CD4-positive, alpha-beta memory T cell (primary cell): ENCODE measurements at places on chromosomes 4 and X.

GRCh38 chr4:14087459-14087858, 459.9 kb upstream of the BOD1L1 start:
- no peak for DNase-seq

GRCh38 chr4:119037709-119038108, 97.9 kb upstream of the MYOZ2 start:
- DNase-seq: no peak

- no peak for DNase-seq
Observed at GRCh38 chr4:12723849-12724447, 760.2 kb downstream of the RAB28 start.

GRCh38 chr4:101184668-101185067, 162.7 kb downstream of the PPP3CA start:
- no peak for DNase-seq

DNA sequence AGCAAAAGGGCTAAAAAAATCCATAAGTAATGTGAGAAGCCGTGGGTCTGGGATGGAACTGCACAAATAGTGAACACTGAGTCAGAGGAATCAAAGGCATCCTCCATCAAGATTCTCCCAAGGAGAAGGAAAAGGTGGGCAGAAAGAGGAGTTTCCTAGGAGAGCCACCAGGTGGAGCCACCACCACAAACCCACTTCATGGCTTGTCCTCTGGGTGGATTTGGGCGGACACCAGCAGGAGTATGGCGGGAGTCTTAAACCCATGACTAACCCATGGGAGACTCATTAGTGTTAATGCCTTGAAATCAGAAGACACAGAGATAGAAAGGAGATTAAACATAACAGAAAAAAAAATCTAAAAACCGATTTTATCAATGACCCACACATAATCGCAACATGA, 147.7 kb downstream of the SH3KBP1 start:
- peak; percentile 39 for DNase-seq

GRCh38 chrX:9356846-9357245, 108.0 kb upstream of the TBL1X start:
- no peak for DNase-seq

GRCh38 chr4:151340751-151341385, 15.5 kb upstream of the SH3D19 start:
- DNase-seq: no peak

- DNase-seq: no peak
Observed at GRCh38 chr4:8725071-8725841, 132.7 kb downstream of the CPZ start.

DNA sequence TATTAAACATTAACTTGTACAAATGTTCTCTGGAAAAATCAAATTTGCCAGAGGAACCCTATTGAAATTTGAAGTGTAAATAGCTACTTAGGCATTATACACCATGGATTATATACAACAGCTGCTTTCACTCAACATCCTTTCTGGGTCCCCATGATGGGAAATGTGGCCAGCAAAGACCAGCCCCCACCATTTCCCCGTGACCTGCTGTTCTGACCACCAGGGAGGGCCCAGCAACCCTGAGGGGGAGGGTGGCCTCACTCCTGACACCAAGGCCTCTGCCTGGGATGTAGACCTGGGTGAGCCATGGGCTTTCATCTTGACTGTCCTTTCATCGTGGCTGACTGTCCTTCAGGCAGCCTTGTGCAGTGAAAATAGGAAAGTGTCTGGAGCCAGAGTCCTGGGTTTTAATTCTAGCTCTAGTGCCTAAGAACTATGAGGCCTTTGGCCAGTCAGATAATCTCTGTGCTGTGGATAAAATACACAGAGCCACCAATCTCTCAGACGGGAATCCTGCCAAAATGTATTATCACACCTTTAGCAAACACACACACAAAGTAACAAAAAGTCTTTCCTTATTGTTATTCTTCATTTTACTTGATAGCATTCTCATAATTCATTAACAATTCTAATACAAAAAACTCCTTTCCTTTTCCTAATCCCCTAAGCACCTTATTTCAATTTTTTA, 45.1 kb downstream of the NR3C2 start:
- no peak for DNase-seq

DNA sequence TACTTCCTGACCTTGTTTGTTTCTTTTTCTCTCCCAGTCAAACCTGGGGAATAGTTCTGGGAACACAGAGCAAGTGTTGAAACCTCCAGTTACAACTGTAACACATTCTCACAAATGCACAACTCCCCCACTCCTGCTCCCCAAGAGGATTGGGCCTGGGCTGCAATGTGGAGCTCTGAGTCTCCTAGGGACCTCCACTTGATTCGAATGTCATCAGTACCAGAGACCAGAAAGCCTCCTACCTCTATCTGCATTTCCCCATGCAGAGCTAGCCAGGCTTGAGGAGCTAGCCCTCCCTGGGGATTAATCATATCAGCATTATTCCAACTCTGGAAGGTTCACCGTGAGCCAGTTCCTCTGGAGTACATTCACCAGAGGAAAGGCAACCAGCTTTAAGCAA, 41.7 kb upstream of the CITED1 start:
- no peak for DNase-seq

GRCh38 chr4:184958923-184959210, 59.4 kb upstream of the HELT start:
- no peak for DNase-seq

DNA sequence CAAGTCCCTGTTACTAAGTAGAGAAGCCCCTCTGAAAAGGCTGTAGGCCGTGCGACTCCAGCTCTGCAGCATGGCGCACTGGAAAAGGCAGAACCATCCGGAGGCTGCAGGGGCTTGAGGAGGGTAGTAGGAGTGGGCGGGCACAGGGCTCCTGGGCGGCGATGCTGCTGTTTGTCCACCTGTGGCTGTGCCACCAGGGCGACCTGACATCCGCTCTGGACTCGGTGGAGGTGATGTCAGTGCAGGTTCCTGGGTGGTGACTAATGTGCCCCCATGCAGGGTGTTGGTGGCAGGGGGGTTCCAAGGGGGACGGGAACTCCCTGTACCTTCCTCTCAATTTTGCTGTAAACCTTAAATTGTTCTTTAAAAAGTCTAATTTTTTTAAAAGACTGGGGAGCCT, 58.3 kb downstream of the PCGF3 start:
- DNase-seq: no peak

DNA sequence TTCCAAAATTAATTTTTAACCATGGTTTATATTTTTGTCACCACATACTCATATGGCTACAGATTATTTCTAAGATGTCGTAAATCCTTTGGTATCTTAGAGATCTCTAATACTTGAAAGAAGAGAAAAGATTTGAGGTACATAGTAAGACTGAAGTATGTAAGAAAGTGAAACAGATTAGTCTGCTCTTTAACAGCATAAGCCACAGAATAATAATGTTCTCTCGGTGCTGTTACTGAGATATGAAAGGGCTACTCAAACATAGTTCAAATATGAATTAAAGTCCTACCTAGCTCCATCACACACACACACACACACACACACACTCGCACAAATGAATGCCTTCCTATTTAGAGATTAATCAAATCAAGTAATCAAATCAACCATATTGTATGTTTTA, 274.1 kb upstream of the PCDH18 start:
- no peak for DNase-seq

DNA sequence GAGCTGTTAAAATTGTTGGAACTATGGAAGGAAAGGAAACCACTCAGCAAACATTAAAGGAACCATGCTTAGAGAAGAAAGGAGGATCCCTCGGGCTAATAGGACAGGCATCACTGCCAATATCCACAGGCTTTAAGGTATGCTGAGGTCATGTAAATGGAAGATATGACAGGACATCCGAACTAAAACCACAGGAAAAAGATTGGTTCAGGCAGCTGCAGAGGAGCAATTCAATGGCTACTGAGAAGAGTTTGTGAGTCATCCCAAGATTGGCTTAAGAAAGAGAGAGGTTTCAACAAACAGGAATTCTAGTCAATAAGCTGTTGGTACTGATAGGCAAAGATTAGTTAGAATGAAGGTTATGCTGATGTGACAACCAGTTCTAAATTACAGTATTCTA, 106.4 kb upstream of the FAM241A start:
- DNase-seq: no peak

GRCh38 chr4:42492962-42493361, 95.7 kb downstream of the SHISA3 start:
- DNase-seq: no peak

- DNase-seq: no peak
Observed at GRCh38 chr4:53917729-53918128, 146.7 kb downstream of the CHIC2 start.

- no peak for DNase-seq
Observed at GRCh38 chr4:47862297-47862696, 24.4 kb upstream of the CORIN start.

DNA sequence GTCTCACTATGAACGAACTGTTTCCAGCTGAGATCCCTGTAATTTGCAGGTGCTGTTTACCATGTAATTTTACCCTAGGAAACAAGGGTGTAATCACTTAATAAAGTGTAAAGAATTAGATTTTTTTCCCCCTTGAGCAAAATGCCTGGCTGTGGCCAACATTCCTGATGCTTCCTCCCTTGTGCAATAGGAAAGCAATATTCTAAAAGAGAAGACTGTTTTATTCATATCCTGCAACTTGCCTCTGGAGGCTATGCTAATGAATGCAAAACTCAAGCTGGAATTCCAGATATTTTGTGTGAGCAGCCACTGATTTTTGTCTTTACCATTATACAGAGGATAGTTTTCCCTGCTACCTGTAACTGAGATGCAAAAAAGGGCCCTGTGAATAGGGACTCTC, 98.0 kb downstream of the AWAT2 start:
- DNase-seq: no peak

DNA sequence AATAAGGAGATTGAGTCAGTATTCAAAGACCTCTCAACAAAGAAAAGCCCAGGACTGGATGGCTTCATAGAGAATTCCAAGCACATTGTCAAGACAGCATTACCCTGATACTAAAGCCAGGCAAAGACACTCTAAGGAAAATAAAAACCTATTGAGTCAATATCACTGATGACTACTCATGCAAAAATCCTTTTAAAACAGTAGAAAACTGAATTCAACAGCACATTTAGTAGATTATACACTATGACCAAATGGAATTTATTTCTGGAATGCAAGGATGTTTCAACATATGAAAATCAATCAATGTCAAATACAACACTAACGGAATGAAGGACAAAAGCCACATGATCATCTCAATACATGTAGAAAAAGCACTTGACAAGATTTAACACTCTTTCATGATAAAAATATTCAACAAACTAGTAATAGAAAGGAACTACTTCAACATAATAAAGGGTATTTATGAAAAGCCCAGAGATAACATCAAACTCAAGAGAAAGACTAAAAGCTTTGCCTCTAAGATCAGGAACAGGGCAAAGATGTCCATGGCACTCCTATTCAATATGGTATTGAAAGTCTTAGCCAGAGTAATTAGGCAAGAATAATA, 633.3 kb downstream of the ANKRD50 start:
- no peak for DNase-seq

DNA sequence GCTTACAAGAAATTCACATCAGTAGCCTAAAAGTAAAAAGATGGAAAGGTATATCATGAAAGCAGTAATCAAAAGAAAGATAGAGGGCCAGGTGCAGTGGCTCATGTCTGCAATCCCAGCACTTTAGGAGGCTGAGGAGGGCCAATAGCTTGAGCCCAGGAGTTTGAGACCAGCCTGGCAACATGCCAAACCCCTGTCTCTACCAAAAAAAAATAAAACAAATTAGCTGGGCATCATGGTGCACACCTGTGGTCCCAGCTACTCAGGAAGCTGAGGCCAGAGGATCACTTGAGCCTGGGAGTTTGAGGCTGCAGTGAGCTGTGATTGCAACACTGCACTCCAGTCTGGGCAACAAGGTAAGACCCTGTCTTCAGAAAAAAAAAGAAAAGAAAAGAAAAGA, 55.5 kb downstream of the GSPT2 start:
- no peak for DNase-seq
